OCI-M1 (cell line): ENCODE measurements at places on chromosomes 2 and 18.

- DNase-seq: no peak
These were observed 50.5 kb downstream of the LAMA1 start for GRCh38 chr18:7066965-7067555.

DNA sequence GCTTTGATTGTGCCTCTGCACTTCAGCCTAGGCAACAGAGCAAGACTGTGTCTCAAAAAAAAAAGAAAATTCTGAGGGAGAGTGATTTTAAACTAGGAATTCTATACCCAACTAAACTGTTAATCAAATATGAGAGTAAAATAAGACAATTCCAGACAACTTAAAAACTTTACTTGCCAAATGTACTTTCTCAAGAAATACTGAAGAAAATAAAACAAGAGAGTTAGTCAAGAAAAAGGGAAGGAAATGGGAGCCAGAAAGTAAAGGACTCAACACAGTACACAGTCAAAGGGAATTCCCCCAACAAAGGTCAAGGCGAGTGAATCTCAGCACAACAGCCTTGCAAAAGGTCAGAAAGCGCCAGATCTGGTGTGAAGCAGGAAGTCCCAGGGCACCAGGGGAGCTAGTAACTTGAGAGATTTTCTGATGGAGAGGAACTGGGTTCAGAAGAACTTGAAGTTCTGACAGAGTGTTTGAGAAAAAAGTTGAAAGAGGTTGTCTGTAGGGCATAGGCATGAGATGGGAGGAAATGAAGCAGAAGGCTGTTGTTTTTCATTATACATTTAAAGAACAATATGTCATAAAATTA lies 22.6 kb upstream of the TBC1D8 start:
- DNase-seq: no peak

- no peak for DNase-seq
These were observed 296.9 kb upstream of the STON1 start for GRCh38 chr2:48233005-48233404.

DNA sequence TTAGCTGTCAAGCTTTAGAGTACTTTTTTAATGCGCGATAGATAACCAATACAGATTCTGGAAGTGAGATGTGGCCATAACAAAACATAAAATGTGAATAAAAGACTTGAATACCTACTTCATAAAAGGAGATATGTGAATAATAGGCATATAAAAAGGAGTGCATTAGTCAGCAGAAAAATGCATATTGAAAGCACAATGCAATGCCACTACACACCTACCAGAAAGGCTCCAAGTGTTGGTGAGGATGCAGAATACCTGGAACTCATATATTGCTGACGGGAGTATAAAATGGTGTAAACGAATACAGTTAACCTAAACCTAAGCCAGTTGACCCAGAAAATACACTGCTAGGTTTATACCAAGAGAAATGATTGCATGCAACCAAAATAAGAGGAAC lies 10.9 kb upstream of the RAPGEF4 start:
- no peak for DNase-seq

DNA sequence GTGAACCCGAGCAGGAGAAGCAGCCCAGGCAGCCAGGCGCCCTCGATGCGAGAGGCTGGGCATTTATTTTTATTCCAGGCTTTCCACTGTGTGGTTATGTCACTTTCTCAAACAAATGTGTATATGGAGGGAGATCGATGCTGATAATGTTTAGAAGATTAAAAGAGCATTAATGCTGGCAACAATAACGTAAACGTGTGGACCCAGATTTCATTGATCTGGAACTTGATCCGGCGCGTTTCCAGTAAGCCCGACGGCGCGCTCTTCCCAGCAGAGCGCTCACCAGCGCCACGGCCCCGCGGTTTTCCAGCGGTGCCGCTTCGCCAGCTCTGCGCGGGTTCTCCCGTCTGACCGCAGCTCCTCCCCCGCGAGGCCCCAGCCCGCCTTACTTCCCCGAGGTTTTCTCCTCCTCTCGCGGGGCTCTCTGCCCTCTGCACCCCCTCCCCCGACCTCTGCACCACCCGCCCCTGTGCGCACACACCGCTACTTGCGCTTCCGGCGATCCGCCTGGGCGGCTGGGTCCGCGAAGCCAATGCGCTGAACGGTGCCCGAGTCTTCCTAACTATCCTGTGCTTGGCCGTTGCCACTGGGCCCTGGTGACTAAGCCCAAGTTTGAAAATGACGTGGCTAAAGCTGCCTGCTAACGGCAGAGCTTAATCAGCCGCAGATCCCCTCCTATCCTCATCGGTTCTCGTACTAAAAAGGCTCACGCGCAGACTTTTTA lies 6.1 kb downstream of the ONECUT2 start:
- DNase-seq: no peak

DNA sequence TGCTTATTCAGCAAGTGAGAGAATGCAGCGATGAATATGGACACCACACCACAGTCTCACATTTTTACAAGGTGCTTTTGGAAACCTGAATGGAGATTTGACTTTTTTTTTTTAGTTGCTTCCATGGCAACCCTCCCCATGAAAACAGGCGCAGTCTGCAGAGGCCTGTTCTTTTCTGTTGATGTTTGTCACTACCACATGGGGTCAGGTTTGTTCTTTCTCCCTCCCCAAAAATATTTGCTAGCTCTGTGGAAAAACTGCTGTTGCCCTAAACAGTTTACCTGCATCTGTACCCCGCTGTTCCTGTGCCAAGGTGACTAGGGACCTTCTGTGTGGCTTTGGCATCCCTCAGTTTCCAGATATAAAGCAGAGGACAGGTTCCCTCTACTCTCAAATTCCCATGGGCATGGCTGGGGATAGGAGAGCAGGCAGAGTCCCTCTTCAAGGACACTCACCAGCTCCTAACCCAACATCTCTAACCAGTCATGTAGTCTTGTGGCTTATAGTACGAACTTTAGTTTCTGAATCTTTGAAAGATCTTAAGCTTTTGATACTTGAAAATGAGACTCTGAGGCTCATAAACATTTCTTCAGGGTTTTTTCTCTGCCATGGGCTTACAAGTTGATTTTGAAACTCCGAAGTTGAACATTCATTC lies 14.7 kb upstream of the MAPRE2 start:
- peak; percentile 27 for DNase-seq

GRCh38 chr2:69483696-69484095 lies 46.5 kb upstream of the NFU1 start:
- no peak for DNase-seq

DNA sequence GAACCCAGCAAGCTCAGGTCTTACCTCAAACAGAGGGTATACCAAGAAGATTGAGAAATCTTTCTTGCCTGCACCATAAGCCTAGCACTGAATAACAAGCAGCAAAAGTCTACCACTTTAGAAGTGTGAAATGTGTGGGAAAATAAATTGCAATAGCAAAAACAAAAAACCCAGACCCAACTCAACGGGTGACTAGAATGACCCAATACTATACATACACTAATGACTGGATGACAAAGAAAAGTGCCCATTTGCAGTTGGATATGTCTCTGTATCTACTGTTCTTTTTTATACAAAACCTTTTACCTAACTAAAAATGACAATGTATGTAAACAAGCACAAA lies 950.6 kb downstream of the TRIB2 start:
- no peak for DNase-seq

GRCh38 chr2:179428649-179429048 lies 164.0 kb upstream of the SESTD1 start:
- DNase-seq: no peak

DNA sequence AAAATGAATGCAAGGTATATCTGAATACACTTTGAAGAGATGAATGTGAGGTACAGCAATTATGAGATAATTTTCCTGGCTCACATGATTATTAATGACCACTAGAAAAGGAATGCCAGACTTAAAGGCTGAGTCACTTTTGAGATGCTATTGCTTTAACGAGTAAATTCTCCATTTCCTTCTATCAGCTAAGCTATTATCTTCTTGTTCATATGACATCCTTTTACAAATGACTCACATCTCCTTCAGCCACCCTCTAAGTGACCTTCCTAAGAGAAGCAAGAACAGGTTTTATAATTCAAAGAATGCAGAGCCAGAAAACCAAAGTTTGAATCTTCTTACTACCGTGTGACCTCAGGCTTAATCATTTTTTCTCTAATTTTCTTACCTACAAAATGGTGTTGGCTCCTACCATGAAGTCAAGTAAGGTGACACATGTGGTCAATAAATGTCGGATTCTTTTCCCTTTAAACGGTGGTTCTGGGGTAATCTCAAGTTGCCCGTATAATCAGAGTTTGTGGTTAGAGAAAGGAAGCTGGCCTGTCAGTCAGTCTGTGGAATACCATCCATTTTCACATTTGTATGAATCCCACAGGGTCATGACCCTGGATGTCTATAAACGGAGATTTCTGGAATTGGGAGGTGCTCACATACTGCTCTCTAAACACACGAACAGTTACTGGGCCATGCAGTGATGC lies 184.0 kb upstream of the PID1 start:
- no peak for DNase-seq

DNA sequence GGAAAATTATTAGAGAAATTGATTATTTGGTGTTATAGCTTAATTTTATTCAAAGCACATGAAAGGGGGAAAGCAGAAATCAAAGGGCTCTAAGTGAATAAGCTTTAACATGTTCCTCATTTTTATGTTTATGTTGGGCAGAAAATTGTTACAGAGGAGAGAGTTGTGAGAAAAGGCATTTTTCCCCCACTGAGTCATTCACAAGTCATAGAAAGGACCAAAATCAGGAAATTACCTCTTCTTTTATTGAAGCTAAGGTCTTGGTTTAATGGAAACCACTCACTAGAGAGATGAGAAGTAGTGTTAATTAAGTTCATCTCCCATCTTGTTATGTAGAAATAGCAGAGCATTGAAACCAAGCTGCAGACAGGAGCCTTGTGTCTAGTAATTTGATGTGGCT lies 175.3 kb upstream of the THUMPD2 start:
- no peak for DNase-seq

DNA sequence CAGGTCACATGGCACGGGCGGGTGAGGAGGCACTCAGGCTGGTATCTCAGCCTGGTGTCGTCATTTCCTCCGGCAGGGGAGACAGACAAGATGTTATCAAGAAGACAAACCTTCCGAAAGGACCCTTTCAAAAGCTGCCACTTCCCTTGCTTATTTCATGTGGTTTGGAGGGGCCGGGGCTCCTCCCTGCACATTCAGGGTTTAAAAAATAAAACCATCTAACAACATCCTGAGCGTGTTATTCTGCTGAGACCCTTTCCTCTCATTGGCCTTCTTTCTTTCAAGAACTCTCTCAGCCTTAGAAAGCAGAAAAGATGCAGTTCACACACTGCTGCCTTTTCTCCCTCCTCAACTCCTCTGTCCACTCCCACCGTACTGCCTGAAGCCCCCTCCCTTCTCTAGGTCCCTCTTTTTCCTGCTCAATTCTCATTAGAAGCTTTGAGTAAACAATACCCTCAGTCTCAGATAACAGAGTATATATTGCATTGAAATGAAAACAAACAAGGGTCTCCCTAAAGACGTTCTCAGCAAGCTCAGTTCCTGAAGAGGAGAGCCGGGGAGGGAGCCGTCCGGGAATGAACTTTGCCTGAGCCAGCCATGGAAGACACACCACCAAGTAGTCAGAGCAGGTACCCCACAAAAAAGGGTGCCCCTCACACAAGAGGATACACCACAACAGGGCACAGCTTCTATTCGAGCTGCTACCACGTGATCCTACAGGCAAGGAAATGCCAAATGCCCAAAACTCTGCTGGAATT lies 9.7 kb downstream of the SMAD7 start:
- peak; percentile 66 for DNase-seq

GRCh38 chr2:106944215-106944614 lies 58.2 kb upstream of the ST6GAL2 start:
- no peak for DNase-seq

DNA sequence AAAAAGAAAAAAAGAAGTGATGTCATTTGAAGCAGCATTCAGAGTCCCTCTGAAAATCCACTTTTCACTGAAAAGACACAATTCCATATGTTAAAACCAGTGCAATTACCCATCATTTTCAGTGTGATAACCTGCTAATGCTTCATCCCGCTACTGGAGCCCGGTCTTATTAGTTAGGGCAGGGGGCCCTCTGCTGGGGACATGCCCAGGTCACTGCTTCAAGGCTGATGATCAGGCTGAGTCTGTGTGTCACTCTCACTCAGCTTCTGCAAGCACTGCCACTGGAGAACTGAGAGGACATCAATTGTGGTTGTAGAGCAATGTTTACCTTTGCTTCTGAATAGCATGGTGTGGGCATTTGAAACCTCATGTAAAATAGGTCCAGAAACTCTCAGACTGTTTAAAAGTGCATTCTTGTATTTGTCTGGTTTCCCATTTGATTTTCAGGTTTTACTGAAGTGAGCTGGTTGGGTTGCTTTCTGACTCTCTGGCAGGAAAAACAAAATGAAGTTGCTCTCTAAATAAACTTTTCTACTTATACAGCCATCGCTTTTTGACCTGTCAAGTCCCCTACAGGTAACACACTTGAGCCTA lies 49.2 kb upstream of the NXPH2 start:
- peak; percentile 72 for DNase-seq

DNA sequence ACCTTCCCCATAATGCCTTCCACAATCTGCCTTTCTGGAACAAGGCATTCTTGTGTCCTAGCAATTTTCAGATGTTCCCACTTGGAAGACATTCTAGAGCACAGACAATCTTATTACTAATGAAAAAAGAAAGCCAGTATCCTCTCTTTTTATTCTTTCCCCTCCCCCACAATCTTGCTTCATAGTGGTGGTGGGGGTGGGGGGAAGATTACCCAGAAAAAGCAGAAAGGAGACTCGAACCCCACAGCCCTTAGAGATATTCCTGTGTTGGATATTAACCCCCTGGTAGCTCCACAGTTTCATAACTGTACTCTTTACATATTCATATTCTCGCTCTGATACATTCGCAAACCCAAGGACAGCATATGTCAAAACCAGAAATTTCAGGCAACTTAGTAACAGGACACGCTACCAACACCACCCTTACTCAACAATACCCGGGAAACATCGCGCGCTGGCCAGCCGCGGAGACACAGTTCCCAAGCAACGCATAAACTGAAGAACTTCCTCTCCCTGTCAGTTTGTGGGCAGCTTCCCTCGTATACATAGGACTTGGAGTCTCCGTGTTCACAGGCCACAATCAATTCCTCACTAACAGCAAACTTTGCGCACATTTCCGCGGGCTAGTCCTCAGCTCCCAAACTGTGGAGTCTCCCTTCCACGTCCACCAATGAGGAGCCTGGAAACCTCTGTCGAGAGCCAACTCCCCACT lies 793 bp downstream of the NR4A2 start:
- DNase-seq: peak; percentile 89

GRCh38 chr2:182605166-182605565 lies 110.9 kb upstream of the DNAJC10 start:
- DNase-seq: no peak
